ENCODE measurements at places on chromosomes 16 and 17.

GRCh38 chr16:79171931-79172705, 428.4 kb downstream of the MAF start:
- DNase-seq: no peak

DNA sequence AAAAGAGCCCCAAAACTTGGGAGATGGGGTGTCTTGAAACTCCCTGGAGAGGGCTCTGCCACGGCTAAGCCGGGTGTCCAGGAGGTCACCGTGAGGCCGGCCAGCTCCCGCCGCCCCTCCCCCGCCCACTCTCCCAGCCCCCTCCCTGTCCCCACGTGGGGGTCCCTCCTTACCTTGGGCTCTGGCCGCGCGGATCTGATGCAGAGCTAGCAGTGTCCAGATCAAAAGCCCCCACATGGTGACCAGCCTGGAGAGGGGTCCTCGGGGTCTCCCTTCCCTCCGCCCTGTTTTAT, 447 bp downstream of the SDK2 start:
- no peak for DNase-seq

- no peak for DNase-seq
These were observed 80.8 kb upstream of the HSBP1 start for GRCh38 chr16:83727018-83727417.

GRCh38 chr17:42428141-42428944, 5.3 kb upstream of the CAVIN1 start:
- peak; percentile 63 for DNase-seq

- no peak for DNase-seq
These were observed 306.8 kb upstream of the CCL2 start for GRCh38 chr17:33948309-33948708.

- no peak for DNase-seq
These were observed 119.7 kb upstream of the CIBAR2 start for GRCh38 chr16:85231959-85232358.

- DNase-seq: peak; percentile 61
These were observed 10.9 kb downstream of the SLC43A2 start for GRCh38 chr17:1617620-1618174.

DNA sequence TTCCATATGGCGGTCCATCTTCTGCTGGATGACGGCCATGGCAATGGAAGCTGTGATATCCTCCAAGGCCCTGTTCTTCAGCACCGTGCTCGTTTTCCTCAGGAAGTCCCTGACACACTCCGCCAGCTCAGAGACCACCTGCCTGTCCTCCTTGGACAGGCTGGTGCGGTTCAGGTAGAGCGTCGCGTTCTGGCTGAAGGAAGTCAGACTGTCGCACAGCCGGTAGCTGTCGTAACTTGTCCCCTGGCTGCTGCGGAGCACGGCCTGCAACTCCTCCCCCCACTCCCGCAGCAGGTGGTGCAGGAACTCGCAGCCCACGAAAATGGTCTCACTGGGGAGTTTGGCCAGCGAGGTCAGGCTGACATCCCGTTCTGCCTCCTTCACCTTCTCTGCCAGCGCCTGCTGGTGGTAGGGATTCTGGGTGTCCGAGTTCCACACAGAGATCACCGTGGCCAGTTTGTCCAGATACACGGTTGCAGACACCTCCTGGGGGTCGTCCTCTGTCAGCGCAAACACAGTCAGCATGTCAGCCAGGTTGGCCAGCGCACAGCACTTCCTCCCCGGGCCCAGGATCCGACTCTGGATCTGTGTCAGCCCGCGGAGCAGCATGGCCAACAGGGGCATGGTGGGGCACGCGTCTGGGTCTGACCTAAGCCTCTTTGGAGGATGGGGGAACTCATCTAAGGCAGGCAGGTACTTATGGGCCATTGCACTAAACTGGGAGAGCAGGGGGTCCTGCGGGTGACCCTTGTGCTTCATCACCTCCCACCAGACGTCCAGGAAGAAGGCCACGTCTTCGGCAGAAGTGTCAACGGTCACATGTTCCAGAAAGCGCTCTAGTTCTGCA, 5.1 kb downstream of the GEMIN4 start:
- DNase-seq: no peak

- DNase-seq: peak; percentile 41
These were observed 18.4 kb downstream of the CYB5D2 start for GRCh38 chr17:4161192-4161966.

- no peak for DNase-seq
These were observed 163.8 kb downstream of the MYO1D start for GRCh38 chr17:32713081-32713480.

- DNase-seq: no peak
These were observed 65.9 kb downstream of the PITPNC1 start for GRCh38 chr17:67442787-67443624.

DNA sequence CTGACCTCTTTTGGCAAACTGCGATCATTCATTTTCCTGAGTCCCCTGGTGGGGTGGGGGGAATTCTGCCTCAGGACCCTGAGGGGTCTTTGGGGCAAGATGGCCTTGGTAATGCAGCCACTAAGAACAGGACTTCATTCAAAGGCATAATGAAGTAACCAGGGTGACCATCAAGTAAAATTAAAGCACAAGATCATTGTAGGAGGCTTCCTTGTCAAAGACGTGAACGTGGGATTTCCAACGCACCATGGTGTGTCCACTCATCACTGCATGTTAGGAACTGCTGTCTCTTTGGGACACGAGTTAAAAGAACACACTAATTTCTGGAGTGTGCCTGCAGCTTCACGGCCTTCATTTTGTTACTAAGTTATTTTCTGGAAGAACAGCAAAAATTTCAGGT, 51.3 kb downstream of the NDE1 start:
- DNase-seq: no peak

DNA sequence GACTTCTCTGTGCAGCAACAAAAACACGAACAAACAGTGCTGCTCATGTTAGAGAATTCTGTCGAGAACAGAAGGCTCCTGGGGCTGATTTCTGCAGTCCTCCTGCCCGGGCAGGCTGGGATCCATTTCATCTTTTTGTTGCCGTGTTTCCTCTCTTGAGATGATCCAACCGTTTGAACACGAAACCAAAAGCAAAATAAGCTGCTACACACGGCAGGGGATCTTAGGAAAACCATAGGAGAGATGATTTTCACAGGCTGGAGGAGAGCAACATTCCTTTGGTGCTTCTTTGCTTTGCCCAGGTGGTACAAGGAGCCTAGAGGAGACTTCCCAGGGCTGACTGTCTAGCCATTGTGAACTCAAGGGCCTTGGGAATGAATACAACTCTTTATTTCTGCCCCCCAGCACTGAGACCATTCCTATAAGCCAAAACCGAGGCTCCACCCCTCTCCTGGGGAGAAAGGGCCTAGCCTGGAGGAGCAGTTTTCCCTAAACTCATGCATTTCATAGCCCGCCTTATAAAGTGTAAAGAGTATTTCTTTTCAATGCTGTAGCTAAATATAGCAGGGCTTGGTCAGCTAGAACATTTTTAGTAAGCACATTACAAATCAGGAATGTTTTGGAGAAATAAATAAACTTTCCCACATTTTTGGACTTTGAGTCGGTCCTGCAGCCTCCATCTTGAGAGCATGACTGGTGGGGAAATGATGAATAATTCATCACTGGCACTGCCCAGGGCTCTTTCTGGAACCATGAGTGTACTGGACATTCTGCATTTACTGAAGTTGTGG, 7.7 kb downstream of the FOXL1 start:
- no peak for DNase-seq

DNA sequence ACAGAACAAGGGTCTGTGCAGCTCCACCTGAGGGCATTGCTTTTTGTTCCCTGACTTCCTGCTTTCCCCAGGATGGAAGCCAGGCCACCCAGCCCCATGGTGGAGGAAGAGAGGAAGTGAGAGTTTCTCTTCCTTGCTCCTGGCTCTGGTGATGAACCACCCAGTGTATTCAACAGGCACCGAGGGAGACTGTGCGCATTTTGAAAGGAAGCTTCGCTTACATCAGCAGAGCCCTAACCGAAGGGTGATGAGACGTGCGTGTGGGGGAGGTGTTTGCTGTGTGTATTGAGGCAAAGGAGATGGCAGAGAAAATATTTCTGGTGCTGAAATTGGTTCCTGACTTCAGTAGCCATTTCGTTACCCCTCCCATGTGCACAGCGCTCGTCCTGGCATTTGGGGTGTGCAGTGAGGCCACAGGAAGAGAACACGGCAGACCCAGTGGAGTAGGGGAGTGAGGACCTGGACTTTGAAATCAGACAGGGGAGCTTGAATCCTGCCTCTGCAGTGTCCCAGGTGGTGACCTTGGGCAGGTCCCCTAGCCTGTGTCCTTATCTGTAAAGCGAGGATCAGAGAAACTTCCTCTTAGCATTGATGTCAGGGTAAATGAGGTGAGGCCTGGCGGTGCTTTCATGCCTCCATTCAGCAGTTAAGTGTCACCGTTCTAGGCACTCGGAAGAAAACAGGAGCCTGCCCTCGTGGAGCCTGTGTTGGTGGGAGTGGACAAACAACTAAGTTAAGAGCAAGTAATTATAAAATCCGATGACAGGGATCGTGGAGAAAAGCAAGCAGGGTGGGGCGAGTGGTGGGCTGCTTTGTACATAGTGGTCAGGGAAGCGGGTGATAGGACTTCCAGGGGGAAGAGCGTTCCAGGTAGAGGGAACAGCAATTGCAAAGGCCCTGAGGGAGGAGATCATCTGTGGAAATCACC, 7.4 kb downstream of the CMIP start:
- no peak for DNase-seq

- DNase-seq: no peak
These were observed 71.1 kb upstream of the RPL38 start for GRCh38 chr17:74132354-74132753.

- DNase-seq: no peak
These were observed 22.6 kb upstream of the MPHOSPH6 start for GRCh38 chr16:82192665-82193064.

GRCh38 chr17:76102944-76103273, 678 bp downstream of the EXOC7 start:
- DNase-seq: no peak

GRCh38 chr16:89374393-89374960, 115.9 kb downstream of the ANKRD11 start:
- DNase-seq: no peak

DNA sequence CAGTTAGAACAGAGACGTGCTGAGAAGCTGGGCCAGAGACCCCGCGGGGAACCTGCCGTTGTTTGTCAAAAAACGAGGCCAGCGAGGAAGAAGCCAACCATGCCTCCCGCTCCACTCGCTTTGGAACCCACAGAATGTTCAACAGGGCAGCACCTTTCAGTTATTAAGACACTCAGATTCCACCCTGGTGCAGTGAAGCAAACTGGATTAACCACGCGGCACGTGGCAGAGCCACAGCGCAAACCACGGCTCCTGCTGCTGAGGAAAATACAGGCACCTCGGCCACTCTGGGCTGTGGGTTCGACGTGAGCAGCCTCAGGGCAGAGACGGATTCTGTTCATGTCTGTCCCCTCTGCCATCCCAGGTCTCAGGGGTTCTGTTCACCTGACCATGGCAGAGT, 24.4 kb downstream of the ALOX15 start:
- no peak for DNase-seq

GRCh38 chr16:89506791-89507191, 1.4 kb upstream of the SPG7 start:
- DNase-seq: no peak

DNA sequence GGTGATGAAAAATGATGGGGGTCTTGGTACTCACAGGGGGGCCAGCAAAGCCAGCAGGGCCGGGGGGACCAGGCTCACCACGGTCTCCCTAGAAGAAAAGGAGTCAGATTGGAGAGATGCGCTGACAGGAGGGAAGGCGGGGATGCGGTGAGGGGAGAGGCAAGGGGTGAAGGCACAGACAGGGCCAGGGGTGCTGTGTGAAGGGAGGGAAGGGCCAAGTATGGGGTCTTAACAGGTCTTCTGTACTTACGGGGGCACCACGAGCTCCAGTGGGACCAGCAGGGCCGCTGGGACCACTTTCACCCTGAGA, 11.2 kb downstream of the COL1A1 start:
- no peak for DNase-seq

- DNase-seq: no peak
These were observed 131.5 kb downstream of the OR1D5 start for GRCh38 chr17:2931876-2932275.

DNA sequence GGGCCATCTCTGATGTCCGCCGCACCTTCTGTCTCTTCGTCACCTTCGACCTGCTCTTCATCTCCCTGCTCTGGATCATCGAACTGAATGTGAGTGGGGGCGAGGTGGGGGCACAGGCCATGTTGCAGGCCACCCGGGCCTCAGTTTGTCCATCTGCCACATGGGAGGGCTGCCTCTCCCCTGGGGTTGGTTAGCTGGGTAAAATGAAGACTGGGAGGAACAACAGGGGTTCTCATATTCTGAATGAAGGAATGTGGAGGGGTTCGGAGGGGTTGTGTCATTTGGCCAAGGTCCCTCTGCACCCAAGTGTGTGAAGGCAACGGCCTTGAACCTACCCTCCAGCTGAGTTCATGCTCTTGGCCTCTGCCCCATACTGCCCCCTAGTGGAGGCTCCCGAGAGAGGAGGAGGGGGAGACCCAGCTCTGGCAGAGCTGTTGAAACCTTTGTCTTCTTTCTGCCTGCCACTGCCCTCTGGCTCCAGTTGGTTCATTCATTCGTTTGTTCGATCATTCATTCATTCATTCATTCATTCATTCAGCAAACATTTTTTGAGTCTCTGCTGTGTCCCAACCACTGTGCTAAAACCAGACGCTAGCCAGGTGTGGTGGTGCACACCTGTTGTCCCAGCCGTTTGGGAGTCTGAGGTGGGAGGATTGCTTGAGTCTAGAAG, 11.4 kb upstream of the TCAP start:
- DNase-seq: peak; percentile 86

DNA sequence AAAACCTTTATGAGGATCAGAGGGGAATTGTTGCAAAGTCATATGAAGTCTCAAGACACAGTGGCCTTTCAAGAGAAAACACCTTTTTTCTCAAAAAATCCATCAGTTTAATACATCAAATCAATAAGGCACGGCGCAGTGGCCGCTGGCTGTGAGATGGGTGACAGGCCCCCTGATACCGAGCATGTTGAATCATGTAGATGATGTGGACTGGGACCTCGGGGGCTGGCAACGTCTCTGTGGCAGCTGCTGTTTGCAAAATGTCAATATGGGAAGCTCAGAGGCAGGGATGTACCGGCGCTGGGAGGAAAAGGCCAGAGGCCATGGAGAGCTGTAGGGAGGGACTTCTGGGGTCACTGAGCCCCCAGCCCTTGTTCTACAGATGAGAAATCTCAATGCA, 169.1 kb downstream of the GSG1L start:
- DNase-seq: no peak
